Effector memory CD8-positive, alpha-beta T cell (primary cell): ENCODE measurements at places on chromosomes 5 and 9.
A peak's percentile ranks its signal among the peaks of the same experiment; 100 is the strongest.

DNA sequence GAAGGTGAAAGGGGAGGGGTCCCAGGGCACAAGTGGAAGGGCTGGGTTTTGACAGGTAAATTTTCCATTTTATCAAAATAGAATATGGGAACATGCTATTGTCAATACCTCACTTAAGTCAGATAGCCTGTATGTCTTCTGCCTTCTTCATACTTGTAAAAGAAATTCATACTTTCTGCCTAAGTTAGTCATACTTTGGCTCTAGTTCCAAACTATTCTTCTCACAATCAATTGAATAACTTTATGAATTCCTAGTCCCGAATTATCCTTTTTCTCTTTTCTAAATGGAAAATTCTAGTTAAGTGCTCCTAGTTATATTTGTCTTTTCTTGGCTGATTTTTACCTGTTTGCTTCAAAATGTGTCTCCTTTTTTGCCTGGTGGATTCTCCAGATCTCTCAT is 271.4 kb downstream of the CSNK1G3 start:
- no peak for DNase-seq

DNA sequence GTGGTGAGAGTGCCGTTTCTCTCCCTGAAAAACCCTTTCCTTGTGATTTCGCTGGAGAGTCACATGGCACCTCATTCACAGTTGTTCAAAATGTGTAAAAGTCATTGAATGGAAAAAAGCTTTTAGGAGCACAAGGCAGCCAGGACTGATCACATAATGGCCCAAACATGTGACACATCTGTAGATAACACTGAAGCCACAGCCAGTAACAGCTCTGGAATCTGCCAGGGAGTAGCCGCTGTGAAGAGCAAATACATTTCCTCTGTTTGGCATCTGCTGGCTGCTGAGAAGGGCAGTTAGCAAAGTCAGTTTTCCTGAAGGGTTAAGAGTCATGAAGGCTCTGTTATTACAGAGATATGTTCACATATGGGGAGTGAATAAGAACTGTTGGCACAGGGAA is 271.8 kb downstream of the NNT start:
- DNase-seq: no peak

- DNase-seq: no peak
These were observed 16.5 kb downstream of the RXRA start for GRCh38 chr9:134342746-134343115.

- DNase-seq: no peak
These were observed 79.1 kb downstream of the TRIO start for GRCh38 chr5:14222206-14222605.

- DNase-seq: no peak
These were observed 36.7 kb upstream of the TIFAB start for GRCh38 chr5:135488727-135489465.

GRCh38 chr5:138843316-138844124 is 31.6 kb downstream of the LRRTM2 start:
- no peak for DNase-seq

- DNase-seq: no peak
These were observed 186.3 kb downstream of the ZNF462 start for GRCh38 chr9:107049046-107049802.

GRCh38 chr5:43567967-43568366 is 11.1 kb upstream of the PAIP1 start:
- no peak for DNase-seq

- no peak for DNase-seq
These were observed 32.1 kb downstream of the NADK2 start for GRCh38 chr5:36209664-36210063.

DNA sequence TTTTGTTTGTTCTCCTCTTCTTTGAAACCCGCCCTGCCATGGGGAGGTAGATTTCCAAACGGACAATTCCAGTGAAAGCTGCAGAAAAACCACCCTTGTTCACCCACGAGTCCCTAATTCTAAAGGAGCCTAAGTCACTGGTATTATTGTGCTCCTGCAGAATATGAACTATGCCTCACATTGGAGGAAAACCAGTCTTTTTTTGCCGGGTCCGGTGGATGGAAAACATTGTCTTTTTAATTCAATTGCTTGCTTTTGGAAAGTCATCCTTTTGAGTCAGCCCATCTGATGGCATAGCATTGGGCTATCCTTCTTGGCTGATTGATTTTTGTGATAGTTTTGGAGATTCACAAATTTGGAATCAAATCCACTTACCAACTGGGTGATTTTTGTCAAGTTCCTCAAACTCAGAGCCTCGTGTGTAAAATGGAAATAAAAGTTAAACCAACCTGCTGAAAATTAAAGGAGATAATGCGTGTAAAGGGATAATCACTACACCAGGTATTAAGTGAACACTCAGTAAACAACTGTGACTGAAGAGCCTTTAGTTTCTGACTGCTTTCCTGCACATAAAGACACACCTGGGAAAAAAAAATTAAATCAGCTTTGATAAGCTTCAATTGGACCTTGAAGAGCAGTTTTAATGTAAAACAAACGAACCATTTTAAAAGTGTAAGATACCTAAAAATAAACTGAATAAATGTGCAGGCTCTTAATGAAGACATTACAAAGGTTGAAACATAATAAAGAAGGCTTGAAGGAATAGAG is 780 bp upstream of the CCNJL start:
- no peak for DNase-seq

GRCh38 chr5:33438996-33439395 is 1.8 kb upstream of the TARS1 start:
- DNase-seq: no peak

- DNase-seq: no peak
These were observed 39.4 kb downstream of the LYRM7 start for GRCh38 chr5:131210151-131210510.

- no peak for DNase-seq
These were observed 941 bp downstream of the EXD3 start for GRCh38 chr9:137421838-137422603.

DNA sequence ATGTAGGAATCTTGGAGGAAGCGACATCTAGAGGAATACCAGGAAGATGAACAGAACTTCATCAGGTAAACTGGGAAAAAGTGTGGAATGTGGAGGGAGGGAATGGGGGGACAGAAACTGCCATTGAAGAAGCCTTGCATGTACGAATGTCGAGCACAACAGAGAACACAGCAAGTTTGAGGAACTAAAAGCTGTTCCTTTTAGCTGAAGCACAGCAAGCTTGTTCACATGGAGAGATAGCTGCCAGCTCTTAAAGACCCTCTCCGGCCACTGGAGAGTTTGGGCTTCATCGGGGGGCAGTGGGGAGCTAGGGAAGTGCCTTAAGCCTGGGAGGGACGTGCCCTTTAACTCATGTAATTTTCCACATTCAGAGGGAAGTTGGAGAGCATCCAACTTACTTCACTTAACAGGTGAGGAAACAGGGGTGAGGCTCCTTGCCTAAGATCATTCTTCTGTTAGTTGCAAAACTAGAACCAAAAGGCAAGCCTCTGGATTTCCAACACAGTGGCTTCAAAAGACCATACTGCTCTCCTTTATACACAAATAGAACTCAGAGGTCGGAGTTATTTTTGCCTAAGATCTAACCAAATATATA is 2.3 kb upstream of the CYFIP2 start:
- DNase-seq: no peak

GRCh38 chr9:91131433-91131839 is 230.3 kb downstream of the AUH start:
- DNase-seq: peak; percentile 48

DNA sequence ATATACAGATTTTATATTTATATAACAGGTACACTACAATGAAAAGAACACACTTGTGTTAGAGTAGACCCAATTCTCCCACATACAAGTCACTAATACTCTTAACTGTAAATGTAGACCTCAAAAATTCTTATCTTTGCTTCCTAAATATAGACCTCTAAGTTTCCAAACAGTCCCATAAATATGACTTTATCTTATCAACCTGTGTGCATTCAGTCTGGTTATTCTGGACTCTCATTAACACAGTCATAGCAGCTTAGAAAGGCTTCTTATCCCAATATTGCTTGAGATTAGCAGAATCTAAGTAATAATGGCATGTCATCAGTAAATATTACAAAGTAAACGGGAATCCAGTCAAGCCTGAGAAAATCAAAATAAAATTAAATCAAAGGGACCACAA is 161.1 kb downstream of the FBXL17 start:
- no peak for DNase-seq

DNA sequence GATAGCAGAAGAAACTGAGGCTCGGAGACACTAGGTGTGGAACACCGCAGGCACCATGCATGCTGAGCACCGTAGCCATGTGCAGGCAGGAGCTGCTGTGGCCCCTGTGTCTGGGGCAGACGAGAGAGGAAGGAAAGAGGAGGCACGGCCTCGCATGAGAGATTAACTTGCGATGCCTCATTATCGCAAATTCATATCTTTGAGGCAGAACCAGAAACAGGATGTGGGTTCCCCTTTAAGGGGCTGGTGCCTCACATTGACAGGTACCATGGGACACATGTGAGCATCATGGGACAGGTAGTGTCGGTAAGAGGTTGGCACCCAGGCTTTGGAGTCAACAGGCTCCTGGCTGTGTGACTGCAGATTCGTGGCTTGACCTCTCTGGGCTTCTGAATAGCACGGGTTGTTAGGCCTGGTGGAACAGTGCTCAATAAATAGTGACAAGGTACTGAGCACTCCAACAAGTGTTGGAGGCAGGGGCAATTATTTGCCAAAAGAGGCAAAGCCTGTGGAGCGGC is 40.8 kb downstream of the NAIF1 start:
- peak; percentile 79 for DNase-seq
